ENCODE measurements at places on chromosomes 6 and 20.

- no peaks in the 10 kb centered on the region for H3K4me1 ChIP-seq
- H3K27me3 ChIP-seq = peaks cover 41% of the 10 kb centered on the region
- no peaks in the 10 kb centered on the region for H3K36me3 ChIP-seq
- no peak overlapping the region for H3K4me3 ChIP-seq
These were observed 5.3 kb downstream of the KCNB1 start for GRCh38 chr20:49477200-49477599.

- H3K4me3 ChIP-seq = no peak overlapping the region
- H3K27me3 ChIP-seq = peaks cover 27% of the 10 kb centered on the region
- no peak for DNase-seq
- no peak overlapping the region for H3K27ac ChIP-seq
These were observed 38.9 kb upstream of the FILIP1 start for GRCh38 chr6:75532521-75532920.

GRCh38 chr6:105304825-105305224 lies 98.1 kb downstream of the PREP start:
- no peaks in the 10 kb centered on the region for H3K27me3 ChIP-seq
- peaks cover 5% of the 10 kb centered on the region for H3K4me1 ChIP-seq
- no peak for DNase-seq

DNA sequence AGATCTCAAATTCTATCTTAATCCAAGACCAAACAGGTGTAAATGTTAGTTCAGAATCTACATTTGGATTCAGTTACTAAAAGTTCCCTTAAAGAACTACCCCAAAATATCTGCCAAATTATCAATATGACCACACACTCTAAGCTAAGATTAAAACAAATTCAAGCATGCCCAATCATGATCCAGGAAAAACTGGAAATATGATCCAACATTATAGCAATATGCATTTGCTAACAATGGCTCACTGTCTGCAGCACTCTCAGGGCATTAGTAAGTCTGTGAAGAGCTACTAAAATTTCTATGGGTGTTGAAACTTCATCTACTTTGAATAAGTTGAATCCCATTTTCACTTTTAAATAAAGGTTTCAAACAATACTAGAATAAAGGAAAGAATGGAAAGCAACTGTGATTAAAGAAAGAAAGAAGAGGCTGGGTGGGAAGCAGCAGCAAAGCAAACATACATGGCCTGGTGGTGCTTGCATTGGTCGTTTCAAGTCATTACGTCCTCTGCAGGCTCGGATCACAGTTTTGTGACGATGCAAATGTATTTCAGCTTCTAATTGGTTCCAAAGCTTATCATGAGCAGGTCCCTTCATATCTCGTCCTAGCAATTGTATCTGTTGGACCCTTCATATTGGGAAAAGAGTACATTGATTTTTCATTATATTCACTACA lies 29.2 kb downstream of the GOPC start:
- H3K27me3 ChIP-seq = no peaks in the 10 kb centered on the region
- H3K27ac ChIP-seq = no peak overlapping the region
- H3K36me3 ChIP-seq = peaks cover 25% of the 10 kb centered on the region
- H3K4me1 ChIP-seq = peaks cover 10% of the 10 kb centered on the region

GRCh38 chr20:1805816-1806215 lies 89.4 kb upstream of the SIRPA start:
- H3K4me1 ChIP-seq = no peaks in the 10 kb centered on the region
- no peak for DNase-seq
- no peaks in the 10 kb centered on the region for H3K36me3 ChIP-seq
- no peak overlapping the region for H3K4me3 ChIP-seq
- no peak overlapping the region for H3K27ac ChIP-seq

DNA sequence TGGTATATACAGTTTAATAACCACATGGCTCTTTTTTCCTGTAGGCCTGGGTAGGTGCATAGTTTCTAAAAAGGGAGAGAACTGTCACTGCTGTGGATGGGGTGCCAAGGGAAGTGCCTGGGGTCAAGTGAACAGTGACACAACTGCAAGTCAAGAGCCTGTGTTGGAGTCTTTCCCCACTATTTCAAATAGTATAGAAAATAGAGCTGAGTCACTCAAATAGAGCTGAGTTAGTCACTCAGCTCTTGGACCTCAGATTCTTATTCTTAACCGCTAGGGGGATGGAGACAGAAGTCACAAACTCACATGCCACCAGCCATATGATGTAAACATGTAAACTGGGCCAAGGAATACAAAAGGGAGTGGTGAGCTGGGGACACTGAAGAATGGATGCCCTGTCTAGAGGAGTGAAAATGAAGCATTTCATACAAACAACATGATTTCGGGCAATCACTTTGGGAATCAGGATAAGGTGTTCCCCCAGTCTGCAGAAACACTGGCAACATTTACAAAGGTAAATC lies 2.1 kb downstream of the NQO2 start:
- peaks cover 8% of the 10 kb centered on the region for H3K36me3 ChIP-seq
- H3K4me3 ChIP-seq = peak overlapping the region; percentile 51
- no peak for DNase-seq
- peaks cover 33% of the 10 kb centered on the region for H3K4me1 ChIP-seq

- H3K36me3 ChIP-seq = no peaks in the 10 kb centered on the region
- peaks cover 46% of the 10 kb centered on the region for H3K4me1 ChIP-seq
- no peaks in the 10 kb centered on the region for H3K27me3 ChIP-seq
- no peak overlapping the region for H3K4me3 ChIP-seq
- DNase-seq = no peak
These were observed 32.9 kb downstream of the TAF4 start for GRCh38 chr20:62032609-62033368.

GRCh38 chr6:139007428-139007827 lies 19.4 kb upstream of the REPS1 start:
- peaks cover 5% of the 10 kb centered on the region for H3K27me3 ChIP-seq
- H3K36me3 ChIP-seq = no peaks in the 10 kb centered on the region
- no peaks in the 10 kb centered on the region for H3K4me1 ChIP-seq
- H3K27ac ChIP-seq = no peak overlapping the region
- no peak overlapping the region for H3K4me3 ChIP-seq

DNA sequence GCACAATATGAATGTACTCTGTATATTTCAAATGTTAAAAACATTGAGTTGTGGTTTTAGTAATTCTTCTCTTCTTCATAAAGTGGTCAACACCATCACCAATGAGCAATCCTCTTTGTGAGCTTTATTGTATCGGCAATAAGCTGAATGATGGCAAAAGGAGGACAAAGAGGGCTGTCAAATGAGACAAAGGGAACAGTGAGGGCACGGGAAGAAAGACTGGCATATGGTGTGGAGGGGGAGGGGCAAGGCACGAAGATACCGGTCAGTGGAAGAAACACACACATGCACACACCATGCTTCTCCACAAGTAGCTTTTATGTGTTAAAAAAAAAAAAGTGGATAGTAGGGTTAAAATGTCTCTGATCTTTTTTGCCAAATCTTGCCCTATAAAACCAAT lies 506.8 kb upstream of the CITED2 start:
- no peaks in the 10 kb centered on the region for H3K4me1 ChIP-seq
- no peaks in the 10 kb centered on the region for H3K36me3 ChIP-seq
- H3K27ac ChIP-seq = no peak overlapping the region
- DNase-seq = no peak

DNA sequence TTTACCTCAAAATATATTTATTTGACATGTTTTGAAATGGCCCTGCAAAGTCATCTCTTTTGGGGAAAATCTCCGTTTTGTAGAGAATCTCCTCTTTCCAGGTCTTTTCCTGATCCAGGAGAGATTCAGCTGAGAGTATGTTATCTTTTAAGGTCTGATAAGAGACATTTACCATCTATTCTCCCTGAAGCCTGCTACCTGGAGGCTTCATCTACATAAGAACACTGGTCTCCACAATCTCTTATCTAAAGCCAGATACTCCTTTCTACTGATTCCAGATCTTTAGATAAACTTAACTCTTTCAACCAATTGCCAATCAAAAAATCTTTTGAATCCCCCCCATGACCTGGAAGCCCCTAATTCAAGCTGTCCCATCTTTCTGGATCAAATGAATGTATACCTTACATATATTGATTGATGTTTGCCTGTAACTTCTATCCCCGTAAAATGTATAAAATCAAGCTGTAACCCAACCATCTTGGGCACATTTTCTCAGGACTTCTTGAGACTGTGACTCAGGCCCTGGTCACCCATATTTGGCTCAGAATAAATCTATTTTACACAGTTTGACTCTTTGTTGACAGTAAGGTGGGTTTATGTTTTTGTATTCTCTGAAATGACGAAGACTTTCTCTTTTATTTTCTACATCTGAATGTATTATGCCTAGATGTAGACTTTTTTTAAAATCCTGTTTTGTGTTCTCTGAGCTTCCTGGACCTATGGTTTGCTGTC lies 95.5 kb downstream of the ECT2L start:
- H3K27me3 ChIP-seq = no peaks in the 10 kb centered on the region
- no peak for DNase-seq
- H3K36me3 ChIP-seq = no peaks in the 10 kb centered on the region
- no peaks in the 10 kb centered on the region for H3K4me1 ChIP-seq
- no peak overlapping the region for H3K27ac ChIP-seq

- no peak overlapping the region for H3K27ac ChIP-seq
- no peaks in the 10 kb centered on the region for H3K27me3 ChIP-seq
- peaks cover 33% of the 10 kb centered on the region for H3K4me1 ChIP-seq
- H3K4me3 ChIP-seq = no peak overlapping the region
- peaks cover 8% of the 10 kb centered on the region for H3K36me3 ChIP-seq
- DNase-seq = no peak
These were observed 5.6 kb downstream of the PPP2R5D start for GRCh38 chr6:42989923-42990322.

DNA sequence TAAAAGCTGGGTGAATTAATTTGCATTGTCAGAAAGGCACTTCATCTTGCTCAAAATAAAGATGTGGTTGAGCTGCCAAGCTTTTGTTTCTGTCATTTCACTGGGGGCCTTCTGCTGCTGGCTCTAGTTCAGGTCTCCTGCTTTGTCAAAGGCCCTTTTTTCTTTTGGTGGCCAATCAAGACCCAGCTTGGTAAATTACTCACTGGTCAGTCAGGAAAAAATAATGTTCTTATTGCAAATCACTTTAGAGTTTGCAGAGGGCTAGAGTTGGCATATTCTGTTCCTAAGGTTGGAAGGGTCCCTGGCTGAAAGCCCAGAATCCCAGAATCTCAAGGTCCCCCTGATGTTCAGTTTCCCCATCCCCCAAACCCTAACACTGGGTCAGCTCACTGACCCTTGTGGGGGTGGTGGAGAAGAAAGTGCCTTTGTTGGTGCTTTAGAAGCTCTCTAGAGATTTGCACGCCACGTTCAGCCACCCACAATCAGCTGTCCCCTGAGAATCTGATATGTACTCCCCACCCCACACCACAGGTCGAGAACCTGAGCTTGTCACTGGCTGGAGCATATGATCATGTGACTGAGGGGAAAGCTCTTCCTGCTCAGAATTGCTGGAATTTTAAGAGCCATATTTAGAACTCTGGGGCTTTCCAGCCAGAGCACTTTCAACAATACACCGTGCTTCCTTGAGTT lies 21.7 kb upstream of the BNIP5 start:
- peaks cover 6% of the 10 kb centered on the region for H3K36me3 ChIP-seq
- peaks cover 41% of the 10 kb centered on the region for H3K4me1 ChIP-seq
- H3K27me3 ChIP-seq = peaks cover 7% of the 10 kb centered on the region
- H3K27ac ChIP-seq = no peak overlapping the region
- H3K4me3 ChIP-seq = no peak overlapping the region

GRCh38 chr20:44963325-44964215 lies 2.7 kb upstream of the STK4 start:
- H3K27me3 ChIP-seq = no peaks in the 10 kb centered on the region
- peak overlapping the region; percentile 30 for H3K4me3 ChIP-seq
- H3K4me1 ChIP-seq = peaks cover 52% of the 10 kb centered on the region
- no peak for DNase-seq
- H3K27ac ChIP-seq = no peak overlapping the region

DNA sequence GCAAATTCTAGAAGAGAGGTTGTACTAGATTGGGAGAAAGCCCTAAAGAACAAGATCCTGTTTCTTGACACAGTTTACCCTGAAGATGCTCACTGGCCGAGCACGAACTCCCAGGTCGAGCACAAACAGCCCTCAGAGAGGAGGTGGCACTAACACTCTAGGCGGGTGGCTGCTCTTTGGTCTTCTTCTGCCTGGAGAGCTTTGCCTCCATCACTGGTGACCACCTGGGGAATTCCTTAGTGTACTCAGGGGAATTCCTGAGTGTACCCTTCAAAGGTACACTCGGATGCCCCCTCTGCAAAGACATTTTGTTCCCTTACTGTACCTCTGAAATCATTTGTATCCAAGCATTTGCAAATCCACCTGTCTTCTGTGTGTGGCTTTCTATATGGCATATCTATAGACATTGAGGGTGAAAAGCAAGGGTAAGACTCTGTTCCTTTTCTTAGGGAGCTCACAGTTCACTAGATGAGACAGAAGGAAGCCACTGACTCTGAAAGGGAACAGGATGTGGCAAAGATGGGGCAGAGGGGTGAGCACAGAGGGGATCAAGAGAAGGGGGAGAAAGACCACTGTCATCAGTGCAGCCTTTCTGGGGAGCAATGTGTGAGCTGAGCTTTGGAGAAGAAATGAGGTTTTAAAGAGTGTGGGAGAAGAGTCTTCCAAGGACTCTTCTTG lies 169.8 kb upstream of the PROKR2 start:
- peaks cover 17% of the 10 kb centered on the region for H3K4me1 ChIP-seq
- no peak overlapping the region for H3K27ac ChIP-seq
- DNase-seq = no peak
- no peaks in the 10 kb centered on the region for H3K36me3 ChIP-seq

- H3K27ac ChIP-seq = peak overlapping the region; percentile 96
- H3K4me3 ChIP-seq = peak overlapping the region; percentile 99
- peaks cover 42% of the 10 kb centered on the region for H3K4me1 ChIP-seq
- H3K36me3 ChIP-seq = peaks cover 20% of the 10 kb centered on the region
- H3K27me3 ChIP-seq = no peaks in the 10 kb centered on the region
These were observed 723 bp downstream of the AKIRIN2 start for GRCh38 chr6:87701344-87701675.

DNA sequence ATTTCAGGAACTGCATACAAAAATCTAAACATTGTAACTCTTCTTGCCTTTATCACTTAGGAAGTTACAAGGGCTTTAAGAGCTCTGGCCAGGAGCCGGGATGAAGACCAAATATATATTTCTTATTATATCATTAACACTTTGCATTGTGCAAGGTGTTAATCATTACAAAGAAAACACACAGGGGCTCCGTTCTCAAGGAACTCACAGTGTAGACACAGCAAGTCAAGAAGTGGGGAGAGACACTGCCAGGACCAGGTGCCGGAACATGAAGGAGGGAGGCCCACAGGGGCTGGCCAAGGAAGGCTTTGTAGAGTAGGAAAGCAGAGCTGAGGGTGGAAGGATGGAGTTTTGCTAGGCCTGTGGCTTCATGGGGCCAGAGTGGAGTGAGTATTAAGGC lies 17.4 kb downstream of the ITPR3 start:
- peak overlapping the region; percentile 32 for H3K27ac ChIP-seq
- DNase-seq = no peak

DNA sequence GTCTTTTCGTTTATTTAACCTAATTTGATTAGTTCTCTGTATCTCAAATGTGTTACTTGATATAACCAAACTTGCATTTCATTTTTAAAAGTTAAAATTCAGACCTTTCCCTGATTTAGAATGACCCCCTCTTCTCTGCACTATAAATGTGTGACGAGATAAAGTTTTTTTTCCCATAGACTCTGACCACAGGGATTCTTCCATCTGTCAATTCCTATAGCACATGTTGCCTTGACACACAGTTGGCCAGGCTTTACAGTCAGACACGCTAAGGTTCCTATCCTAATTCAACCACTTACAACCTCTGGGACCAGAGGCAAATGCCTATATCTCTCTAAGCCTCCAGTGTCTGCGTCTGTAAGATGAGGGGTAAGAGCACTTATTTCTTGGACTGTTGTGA lies 40.6 kb downstream of the KCNS1 start:
- H3K4me3 ChIP-seq = no peak overlapping the region
- H3K27ac ChIP-seq = peak overlapping the region; percentile 92
- DNase-seq = no peak
- H3K4me1 ChIP-seq = peaks cover 73% of the 10 kb centered on the region
- H3K27me3 ChIP-seq = no peaks in the 10 kb centered on the region

All from natural killer cell treated with Interleukin-12 subunit alpha and Interleukin-12 subunit beta and Interleukin-15 and Interleukin-18, amount 100 ng/mL, for 72 hours (primary cell).